GM23248 (cell line): ENCODE measurements at places on chromosomes 5 and 9. TPM values are rescaled to one million over a fixed set of nuclear protein-coding genes. Genes with fewer than 3 reads are reported as not detected.

The CD14 gene
- total RNA-seq = 1.9 and 6.1 TPM in 2 replicates

- peak; percentile 93 for DNase-seq
These were observed 99.7 kb downstream of the NPR3 start for GRCh38 chr5:32810804-32811203.

DNA sequence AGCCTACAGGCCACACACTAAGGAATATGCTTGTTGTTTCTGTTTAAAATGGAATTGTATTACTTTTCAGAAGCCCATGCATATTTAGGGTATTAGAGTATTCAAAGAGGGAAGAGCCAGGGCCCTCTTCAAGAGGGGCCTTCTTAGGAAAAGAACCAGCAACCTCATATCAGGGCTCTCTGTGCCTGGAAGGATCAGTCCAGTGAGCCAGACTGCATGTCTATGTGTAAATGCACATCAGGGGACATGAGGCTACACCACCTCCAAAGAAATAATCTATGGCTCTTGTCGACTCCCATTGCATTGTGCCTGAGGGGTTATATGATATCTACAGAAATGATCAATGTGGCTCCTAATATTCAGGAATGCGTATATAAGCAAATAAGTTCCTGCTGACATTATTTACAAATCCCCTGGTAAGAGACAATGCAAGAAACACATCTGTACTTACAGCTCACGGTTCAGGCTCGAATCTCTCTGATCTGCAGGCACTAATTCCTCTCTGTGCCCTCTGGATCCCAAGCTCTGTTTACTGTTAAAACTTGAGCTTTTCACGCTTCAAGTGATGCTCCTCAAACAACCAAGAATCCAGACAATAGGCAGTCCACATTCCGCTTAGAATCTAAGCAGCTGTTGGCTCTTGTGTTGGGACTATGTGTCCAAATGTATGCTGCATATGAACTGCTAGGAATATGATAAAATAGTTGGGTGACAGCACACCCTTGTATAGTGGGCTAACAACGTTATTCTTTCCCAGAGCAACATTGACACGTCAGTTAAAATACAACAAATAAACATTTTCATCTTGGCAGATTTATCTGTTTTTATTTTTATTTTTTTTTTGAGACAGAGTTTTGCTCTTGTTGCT is 150.2 kb upstream of the KLF9 start:
- no peak for DNase-seq

DNA sequence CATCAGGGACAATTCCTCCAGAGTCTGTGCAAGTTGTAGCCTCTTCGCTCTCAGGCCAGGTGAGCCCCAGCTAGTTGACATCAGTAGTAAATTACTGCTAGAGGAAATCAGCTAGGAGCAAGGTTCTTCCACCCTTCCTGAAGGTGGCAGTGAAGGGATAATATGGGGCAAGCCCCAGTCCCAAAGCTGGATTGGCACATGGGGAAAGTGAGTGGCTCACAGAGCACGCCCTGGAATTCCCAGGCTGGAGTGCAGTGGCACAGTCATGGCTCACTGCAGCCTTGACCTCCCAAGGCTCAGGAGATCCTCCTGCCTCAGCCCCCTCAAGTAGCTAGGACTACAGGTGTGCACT is 82.1 kb downstream of the CYFIP2 start:
- no peak for DNase-seq

The HAVCR2 gene
- not detected in 2 replicates for total RNA-seq

DNA sequence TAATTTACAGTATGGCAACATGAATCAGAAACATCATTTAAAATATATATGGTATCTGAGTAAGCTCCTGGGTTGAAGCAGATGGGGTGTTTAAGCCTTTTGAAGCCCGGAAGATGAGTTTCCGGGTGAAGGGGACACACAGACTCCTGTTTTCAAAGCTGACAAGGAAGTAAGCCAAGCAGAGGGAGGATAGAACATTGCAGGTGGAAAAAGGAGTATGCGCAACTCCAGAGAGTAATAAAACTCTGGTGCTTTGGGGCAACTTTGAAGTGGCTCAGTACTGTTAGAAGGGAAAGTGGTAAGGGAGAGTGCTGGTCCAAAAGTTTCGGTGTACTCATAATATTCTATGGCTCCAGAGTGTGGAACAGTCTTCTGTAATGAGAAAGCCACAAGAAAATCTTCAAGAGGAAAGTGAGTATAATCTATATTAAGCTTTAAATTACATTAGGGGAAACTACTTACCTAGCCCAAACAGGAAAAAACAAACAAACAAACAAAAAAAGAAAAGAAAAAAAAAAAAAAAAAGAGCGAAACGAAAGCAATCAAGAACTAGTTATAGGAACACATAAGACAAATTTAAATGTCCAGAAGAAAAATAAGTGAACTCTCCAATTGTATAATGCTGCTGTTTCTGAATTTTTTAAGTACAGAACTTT is 2.3 kb upstream of the ST8SIA4 start:
- DNase-seq = no peak

DNA sequence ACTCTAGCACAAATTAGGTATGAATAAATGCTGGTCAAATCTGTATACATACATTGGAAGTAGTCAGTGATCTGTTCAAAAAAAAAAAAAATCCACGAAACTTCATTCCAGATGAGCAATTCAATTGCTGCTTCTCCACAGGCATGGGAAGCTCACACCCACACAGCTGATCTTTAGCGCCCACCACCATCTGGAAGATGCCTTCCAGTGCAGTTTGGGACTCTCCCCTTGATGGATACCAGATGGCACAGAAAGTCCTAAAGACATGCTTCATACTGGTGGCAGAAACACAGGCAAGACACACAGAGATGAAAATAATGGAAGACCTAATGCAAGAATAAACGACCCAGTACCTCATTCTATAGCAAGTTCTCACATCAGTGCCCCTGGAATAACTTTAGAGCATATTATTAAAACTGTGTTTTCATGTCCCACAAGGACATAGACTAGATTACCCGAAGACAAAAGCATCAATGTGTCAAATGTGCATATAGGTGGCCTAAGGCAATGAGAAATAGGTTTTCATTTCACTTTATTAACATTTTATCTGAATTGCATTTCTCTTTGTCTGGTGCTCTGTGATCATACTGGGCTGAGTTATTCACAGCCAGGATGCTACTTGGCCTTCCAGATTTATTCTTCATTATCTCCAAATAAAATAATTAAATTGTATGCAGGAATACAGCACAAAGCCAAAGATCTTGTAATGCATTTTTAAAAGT is 135.4 kb upstream of the TAS2R1 start:
- DNase-seq = peak; percentile 72

GRCh38 chr5:164277720-164278119 is 772.3 kb downstream of the MAT2B start:
- DNase-seq = no peak

- DNase-seq = no peak
These were observed 9.9 kb upstream of the PHYHD1 start for GRCh38 chr9:128910906-128911305.

GRCh38 chr5:120527251-120527650 is 63.2 kb downstream of the PRR16 start:
- DNase-seq = no peak

GRCh38 chr5:142095651-142096330 is 12.8 kb upstream of the NDFIP1 start:
- DNase-seq = peak; percentile 26

The THBS4 gene
- under 0.01 and 0.43 TPM in 2 replicates for total RNA-seq

DNA sequence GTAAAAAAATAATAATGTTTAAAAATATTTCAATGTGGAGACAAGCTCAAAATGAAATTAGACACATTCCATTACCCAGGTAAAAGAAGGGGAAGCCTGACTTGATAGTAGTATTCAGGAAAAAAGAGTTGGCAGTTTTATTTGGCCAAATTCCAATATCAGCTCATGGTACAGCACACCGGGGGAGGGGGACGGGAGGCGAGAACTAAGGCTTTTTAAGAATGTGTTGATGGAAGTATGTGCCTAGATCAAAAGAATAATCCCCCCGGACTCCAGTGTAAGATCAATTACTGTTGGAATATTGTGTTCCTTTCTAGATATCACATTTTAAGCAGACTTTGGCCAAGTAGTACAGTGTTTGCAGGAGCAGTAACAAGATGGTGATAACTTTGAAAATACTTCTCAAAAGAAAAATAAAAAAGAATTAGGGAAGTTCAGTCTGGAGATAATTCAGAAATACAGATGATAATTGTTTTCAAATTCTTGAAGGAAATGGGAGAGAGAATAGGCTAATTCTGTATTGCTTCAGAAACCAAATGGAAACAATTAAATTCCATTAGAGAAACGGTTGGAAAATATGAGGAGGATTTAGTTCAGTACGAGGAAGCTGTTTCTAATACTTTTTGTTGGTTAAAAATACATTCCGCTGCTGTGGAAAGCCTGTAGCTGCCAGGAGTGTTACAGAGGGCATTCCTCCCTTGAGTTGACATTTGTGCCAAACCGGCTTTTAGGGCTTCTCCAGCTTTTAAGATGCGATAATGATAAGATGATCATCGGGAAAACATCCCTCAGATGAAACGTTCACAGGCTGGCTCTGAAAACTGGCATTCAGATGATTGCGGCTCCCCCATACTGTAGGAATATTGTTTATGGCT is 98.1 kb upstream of the ERBIN start:
- DNase-seq = peak; percentile 86
